Stimulated activated effector memory CD8-positive, alpha-beta T cell treated with anti-CD3 and anti-CD28 coated beads, Interleukin-12 subunit alpha, Interleukin-12 subunit beta, amount 100 ng/mL, for 72 hours (primary cell): ENCODE measurements at places on chromosomes 2 and 18.

- no peak for DNase-seq
Measured at GRCh38 chr2:17813010-17813741, 3.1 kb upstream of the MSGN1 start.

DNA sequence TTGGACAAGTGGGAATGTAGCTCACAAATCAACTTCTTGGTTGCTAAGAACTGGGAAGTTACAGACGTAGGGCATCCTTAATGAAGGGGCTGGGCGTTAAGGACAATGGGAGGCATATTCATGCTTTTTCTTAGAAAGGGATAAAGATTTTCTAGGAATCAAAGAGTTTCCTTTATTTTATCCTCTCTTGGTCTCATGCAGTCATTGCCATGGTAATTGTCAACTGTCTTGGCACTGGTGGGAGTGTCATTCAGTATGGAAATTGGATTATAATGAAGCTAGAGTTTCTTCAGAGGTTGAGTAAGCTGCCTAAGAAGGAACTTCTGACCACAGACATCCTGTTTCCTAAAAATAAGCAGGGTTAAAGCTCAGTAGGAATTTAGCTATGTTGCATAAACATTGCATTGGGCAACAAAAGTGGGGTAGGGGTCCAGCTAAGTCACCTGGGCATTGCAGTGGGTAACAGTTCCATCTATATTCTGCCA is 114.0 kb downstream of the LYPD6B start:
- DNase-seq = no peak

GRCh38 chr18:1306641-1307040 is 402.0 kb downstream of the ADCYAP1 start:
- DNase-seq = no peak

- DNase-seq = no peak
Measured at GRCh38 chr2:165621086-165621560, 151.6 kb downstream of the CSRNP3 start.

- DNase-seq = no peak
Measured at GRCh38 chr18:51195451-51196117, 1.9 kb downstream of the MEX3C start.

DNA sequence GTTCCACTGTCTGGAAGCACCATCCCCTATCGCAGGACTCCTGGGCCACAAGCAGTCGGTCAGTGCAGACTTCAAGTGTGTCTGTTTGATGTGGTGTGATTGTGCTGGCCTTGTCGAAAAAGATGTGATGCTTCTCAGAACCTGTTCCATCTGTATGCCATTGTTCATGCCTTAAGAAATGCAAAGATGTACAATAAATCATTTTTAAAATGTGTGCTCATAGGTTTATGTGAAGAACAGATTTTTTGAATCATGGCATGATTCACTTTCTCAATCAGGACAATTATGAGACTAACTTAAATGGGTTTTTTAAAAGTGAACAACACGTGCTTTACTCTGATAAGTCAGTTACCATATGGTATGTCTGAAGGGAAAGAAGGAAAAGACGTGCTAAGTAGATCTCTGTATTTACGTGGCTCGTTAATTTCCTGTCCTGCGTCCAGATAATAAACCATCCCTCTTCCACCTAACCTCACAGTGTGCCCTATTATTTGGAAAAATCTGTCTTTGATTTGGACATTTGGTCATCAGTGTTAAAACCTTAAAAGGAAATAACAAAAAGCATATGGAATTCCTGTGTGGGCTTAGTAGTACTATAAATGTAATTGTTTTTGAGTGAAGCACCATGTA is 54.9 kb downstream of the PRKRA start:
- DNase-seq = no peak

GRCh38 chr18:29251681-29252080 is 1074.8 kb upstream of the CDH2 start:
- no peak for DNase-seq

DNA sequence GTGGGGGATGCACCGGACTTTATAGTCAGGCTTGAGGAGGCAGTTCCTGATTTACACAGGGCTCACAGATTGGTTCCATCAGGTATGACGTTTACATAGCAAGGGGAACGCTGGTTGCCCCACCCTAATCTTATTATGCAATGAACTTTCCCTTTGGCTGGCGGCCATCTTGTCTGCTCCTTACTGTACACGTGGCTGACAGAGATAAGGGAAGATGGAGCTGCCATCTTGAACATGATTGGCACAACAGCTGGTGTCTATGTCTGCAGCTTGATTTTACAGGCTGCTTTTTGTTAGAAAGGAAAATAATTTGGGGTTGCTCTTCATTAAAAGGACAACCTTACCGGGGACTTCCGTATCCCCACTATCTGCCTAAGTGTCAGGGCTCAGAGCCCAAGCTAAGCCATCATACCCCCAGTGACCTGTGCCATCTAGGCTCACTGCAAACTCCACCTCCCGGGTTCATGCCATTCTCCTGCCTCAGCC is 33.5 kb upstream of the ATG16L1 start:
- no peak for DNase-seq

GRCh38 chr2:159256159-159256558 is 30.3 kb downstream of the WDSUB1 start:
- DNase-seq = no peak

- DNase-seq = no peak
Measured at GRCh38 chr2:232142049-232142448, 180.5 kb downstream of the DIS3L2 start.

DNA sequence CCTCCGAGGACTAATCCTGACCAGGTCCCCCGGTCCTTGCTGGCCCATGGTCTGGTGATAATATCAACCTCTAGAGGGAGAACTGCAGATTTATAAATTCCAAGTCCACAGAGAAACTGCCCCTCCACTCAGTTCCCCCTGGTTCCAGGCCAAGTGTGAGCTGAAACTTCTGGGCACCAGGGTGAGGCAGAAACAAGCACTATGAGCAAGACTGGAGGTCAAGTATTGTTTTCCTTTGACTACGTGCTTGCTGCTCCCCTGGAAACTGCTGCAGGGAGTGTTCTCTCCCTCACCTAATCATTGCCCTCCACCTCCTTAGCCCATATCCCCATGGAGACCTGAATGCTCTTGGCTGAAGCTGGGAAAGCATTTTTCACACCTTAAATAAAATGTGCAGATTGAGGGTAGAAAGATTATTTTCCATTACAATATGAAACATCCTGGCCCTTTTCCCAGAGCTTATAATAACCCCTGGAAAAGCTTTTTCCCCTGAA is 135.2 kb downstream of the RDH14 start:
- DNase-seq = no peak

DNA sequence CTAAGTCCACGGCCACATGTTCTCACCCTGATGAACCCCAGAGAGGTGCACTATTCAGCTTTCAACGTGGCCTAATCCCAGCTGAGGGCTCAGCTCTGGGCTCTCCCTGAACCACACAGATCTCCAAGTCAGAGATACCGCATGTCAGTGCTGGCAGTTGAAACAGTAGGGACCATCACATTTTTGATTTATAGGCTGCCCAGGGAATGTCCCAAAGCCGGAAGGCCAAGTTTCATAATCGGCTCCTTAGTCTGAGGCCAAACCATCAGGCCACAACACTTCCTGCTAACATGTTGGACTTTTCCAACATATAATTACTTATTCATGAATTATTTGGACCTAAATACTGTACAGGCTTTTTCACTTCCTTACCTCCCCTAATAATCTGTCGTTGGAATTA is 91.9 kb upstream of the KLHL29 start:
- no peak for DNase-seq

GRCh38 chr2:1746174-1747064 is 2.1 kb upstream of the PXDN start:
- no peak for DNase-seq

- DNase-seq = no peak
Measured at GRCh38 chr2:106137731-106138521, 56.2 kb downstream of the UXS1 start.

- DNase-seq = no peak
Measured at GRCh38 chr2:127179766-127180165, 40.3 kb downstream of the CYP27C1 start.

- no peak for DNase-seq
Measured at GRCh38 chr18:61894751-61895524, 2.1 kb upstream of the RNF152 start.

- no peak for DNase-seq
Measured at GRCh38 chr2:126696644-126697520, 40.9 kb downstream of the GYPC start.

- DNase-seq = no peak
Measured at GRCh38 chr2:218781691-218782527, at the start of gene CYP27A1. CYP27A1 (plus strand) TSS chr2:218782147; CDS start chr2:218782183, 36 bp downstream.

GRCh38 chr2:144234542-144234871 is 285.4 kb downstream of the ZEB2 start:
- no peak for DNase-seq

GRCh38 chr2:235414422-235414821 is 79.4 kb upstream of the AGAP1 start:
- no peak for DNase-seq

GRCh38 chr2:60539140-60539539 is 14.3 kb downstream of the BCL11A start:
- no peak for DNase-seq

GRCh38 chr2:240565333-240566202 is 2.7 kb upstream of the RNPEPL1 start:
- peak; percentile 95 for DNase-seq

DNA sequence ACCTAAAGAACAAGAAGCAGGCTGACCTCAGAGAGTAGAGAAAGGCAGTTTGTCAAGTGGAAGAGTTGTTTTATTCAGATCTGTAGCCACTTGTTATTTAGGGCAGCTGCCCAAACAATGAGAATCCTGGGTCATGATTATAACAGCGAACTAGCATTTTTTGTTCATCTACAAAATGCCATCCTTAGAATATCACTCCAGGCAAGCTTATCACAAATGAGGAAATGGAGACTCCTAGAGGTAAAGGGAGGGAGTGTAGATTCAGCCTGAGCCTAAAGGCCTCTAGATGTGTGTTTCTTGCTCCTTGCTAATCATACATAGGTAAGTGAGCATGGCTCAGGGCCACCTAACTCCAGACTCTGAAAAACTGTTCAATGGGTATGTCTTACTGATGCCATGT is 126.1 kb downstream of the HNMT start:
- DNase-seq = no peak

GRCh38 chr2:108967757-108968156 is 21.3 kb downstream of the EDAR start:
- DNase-seq = no peak

GRCh38 chr2:102815285-102815684 is 53.5 kb downstream of the TMEM182 start:
- DNase-seq = no peak

DNA sequence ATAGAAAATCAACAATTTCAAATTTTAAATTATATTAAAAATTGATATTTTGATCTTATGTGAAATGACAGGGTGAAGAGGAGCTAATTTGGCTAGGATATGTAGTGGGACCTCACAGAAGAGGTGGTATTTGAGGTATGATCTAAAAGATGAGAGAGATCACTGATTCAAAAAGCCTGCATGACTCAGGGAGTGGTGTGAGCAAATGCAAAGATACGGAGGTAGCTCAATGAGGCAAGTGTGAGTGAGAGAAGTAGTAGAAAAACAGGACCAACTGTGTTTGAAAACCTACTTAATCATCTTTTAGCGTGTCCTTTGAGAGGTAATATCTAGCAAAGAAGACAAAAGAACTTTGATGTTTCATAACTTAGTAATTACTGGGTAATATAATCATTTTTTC is 557.5 kb downstream of the DSC3 start:
- no peak for DNase-seq

DNA sequence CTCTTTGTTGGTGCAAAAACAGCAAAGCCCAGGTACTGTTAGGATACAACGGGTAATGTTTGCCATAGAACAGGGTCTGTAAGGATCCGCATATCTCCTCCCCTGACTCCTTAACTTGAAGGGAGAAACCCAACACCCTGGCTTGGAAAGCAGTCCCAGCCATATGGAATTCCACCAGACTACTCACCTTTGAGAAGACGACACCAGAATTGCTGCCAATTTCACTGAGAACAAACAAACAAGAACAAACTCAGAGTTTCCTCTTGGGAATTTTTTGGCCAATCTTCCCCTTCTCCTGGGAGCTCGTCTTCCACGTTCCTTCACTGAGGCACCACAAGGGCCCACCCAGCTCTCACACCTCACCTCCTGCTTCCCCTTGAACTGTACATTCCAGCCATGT is 29.2 kb downstream of the CAPN14 start:
- no peak for DNase-seq

DNA sequence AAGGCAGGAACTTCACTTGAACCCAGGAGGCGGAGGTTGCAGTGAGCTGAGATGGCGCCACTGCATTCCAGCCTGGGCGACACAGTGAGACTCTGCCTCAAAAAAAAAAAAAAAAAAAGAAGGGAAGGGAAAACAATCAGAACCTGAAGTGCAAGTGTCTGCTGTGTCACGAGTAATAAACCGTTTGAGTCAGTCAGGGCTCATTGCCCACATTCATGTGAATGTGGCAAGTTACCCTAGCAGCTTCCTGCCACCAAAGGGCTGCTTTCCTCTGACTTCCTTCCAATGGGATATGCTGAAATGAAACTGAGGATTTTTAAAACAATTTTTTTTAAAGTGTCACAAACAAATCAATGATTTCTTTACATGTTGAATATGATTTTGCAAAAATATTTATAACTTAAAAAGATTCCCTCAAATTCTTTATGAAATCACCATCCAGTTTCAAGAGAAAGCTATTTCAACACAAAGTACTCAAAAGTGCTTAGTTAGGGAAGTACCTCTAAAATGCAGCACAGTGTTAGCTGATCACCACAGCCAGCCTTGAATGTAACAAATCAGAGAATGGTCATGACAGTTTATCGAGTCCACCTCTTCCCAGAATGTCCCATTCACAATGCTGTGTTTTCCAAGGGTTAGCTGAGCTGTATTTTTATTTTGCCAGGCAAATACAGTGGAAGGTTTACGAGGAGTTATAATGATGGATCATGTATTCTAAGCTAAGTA is 36.4 kb downstream of the WDSUB1 start:
- DNase-seq = no peak

GRCh38 chr2:170365686-170366085 is 187.7 kb downstream of the MYO3B start:
- no peak for DNase-seq

DNA sequence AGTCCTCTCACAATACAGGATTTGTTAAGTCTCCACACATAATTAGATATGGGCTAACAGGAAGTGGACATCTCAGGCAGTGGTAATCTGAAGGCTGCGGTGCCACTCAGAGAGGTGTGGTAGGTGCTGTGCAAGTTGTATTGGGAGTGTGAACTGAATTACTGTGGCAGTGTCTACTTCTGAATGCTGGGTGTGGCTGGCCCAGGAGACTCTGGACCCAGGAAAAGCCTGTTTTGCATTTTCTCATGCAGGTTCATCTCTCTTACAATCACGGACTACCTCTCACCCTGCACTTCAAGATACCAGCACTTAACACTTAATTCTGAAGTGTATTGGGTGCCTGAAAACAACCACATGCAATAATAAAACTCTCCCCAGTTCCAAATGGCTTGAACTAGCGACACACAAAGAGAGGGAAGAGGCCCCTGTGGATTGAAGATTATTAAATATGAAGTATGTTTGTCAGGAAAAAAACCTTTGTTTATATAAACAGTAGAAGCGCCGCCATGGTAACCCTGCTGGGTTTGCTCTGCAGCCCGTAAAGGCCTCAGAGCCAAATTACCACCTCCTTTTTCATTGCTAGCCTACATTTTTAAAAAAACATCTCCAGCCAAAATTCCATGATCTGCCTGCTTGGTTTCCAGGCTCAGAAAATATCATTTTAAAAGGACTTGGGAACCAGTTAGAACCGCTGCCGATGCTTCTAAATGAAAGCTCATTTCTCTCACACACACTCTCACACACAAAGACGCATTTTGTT is 77.5 kb downstream of the GFPT1 start:
- DNase-seq = no peak
